ENCODE measurements at places on chromosomes 5 and 9.

GRCh38 chr5:96817506-96817905, 9.8 kb upstream of the ERAP1 start:
- no peak for DNase-seq

- peak; percentile 68 for DNase-seq
These were observed 55.0 kb downstream of the PAPPA start for GRCh38 chr9:116208417-116209232.

DNA sequence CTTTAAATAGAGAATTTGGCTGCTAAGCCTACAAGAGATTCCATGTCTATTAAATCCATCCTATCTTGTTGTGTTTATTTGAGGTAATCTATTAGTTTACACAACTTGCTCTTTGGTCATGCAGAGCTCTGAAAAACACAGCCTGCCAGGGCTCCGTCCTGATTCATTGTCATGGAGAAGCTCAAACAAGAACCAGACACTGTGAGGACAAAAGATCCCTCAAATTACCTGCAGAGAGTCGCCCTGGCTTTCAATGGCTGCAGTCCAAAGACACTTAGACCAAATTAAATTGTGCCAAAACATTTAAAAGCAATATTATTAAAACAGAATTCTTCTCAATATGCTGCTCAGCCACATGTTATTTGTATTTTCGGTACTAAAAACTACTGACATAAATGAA, 60.1 kb downstream of the CDH18 start:
- no peak for DNase-seq

GRCh38 chr5:119333421-119333851, 22.4 kb upstream of the TNFAIP8 start:
- no peak for DNase-seq

GRCh38 chr9:135523521-135524129, 2.4 kb downstream of the LCN1 start:
- no peak for DNase-seq

GRCh38 chr9:34540827-34541226, 18.0 kb upstream of the ENHO start:
- DNase-seq = peak; percentile 51

DNA sequence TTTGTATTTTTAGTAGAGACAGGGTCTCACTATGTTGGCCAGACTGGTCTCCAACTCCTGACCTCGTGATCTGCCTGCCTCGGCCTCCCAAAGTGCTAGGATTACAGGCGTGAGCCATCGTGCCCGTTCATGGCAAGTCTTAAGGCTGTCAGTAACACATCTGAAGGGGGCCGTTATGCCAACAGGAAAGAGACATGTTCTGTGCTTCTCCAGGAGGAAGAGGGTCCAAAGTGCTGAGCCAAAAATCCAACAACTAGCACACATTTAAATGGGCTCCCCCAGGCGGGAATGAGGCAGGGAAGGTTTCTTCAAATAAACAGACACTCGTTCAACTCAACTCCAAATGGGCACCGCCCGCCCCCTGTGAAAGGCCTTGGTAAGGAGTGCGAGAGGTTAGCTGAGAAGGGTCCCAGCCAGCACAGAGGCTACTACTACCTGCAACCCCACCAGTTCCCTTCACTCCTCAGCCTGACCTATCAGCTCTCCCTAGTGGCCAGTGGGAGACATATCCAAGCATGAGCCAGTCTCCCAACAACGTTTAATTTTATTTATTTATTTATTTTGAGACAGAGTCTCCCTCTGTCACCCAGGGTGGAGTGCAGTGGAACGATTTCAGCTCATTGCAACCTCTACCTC, 84.1 kb upstream of the DMRT1 start:
- DNase-seq = peak; percentile 69

GRCh38 chr9:6055666-6056065, 40.2 kb upstream of the RANBP6 start:
- DNase-seq = no peak

- DNase-seq = no peak
These were observed 105.4 kb upstream of the PCAT7 start for GRCh38 chr9:94449486-94449885.

GRCh38 chr9:9100070-9100469, 1300.5 kb upstream of the DMAC1 start:
- DNase-seq = no peak

DNA sequence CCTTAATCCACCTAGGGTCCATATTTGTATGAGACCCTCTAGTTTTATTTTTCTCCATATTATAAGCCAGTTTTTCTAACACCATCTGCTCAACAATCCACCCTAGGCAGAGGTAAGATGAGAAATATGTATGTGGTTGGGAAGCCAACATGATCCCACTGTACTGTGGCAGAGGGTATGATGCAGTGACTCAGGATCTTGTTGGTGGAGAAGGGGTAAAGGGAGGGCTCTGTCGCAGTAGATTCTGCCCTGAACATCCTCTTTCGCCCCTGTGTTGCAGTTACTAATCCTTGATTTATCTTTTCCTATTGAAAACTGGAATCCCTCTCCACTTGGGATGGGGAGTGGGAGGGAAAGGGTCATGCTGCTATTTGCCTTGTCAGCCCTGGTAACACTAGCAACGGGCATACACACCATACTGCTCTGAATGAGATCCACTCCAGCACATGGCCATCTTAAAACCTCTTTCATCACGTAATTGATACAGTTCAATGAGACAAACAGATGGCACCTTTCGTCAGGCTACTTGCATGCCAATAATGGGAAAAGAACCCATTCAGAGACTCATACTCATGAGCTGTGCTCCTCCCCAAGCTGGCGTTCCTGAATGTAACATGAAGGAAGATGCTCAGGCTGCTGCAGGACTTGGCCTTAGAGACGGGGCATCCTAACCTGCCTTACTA, 63.0 kb downstream of the ADAMTS12 start:
- peak; percentile 87 for DNase-seq

All from LHCN-M2 (cell line).